ENCODE measurements at places on chromosomes 13 and 19.

DNA sequence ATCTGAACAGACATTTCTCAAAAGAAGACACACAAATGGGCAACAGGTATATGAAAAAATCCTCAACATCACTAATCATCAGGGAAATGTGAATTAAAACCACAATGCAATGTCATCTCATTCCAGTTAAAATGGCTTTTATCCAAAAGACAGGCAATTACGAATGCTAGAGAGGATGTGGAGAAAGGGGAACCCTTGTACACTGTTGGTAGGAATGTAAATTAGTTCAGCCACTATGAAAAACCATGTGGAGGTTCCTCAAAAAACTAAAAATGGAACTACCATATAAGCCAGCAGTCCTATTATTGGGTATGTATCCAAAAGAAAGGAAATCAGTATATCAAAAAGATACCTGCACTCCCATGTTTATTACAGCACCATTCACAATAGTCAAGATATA, 24.7 kb upstream of the ZC3H13 start:
- DNase-seq = no peak

DNA sequence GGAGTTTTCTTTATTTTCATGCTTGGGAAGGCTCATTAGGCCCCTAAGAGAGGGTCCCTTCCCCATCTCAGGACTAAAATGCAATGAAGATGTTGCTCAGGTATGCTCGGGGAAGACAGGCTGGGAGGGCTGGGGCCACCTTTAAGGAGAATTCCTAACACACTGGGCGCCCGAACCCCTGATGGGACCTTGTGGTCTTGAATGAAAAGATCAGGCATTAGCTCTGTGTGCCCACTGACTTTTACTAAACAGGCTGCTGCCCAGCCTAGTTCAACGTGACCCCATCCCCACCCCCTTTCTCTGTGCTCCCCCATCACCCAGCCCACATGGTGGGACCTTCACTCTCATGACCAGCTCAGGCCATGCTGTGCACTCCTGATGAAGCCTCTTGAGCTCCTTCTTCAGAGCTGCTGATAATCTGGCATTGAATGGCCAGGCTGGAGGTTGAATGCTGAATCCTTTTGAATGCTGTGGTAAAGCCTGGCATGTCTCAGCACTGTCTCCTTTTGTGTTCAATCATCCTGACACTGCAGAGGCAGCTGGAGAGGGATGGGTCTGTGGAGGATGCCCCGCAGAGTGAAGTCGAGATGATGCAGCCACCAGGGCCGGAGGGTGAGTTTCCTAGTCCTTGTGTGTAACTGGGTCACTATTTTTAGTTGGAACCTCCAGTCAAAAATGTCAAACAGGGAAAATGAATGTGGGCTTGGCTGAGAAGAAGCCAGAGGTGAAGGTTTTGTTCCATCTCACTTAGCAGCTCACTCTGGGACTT, 209.1 kb downstream of the UQCRFS1 start:
- DNase-seq = no peak

DNA sequence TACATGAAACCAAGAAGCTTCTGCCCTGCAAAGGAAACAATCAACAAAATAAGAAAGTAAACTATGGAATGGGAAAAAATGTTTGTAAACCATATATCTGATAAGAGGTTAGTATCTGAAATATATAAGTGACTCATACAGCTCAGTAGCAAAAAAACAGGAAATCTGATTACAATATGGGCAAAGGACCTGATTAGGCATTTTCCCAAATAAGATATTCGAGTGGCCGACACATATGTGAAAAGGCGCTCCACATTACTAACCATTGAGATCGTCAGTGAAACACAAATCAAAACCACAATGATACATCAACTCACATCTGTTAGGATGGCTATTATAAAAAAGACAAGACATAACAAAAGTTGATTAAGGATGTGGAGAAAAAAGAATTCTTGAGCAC, 2818.6 kb upstream of the PCDH20 start:
- no peak for DNase-seq

GRCh38 chr13:67369895-67370660, 139.9 kb upstream of the PCDH9 start:
- DNase-seq = peak; percentile 43

GRCh38 chr13:63025741-63026140, 1610.1 kb upstream of the PCDH20 start:
- no peak for DNase-seq

DNA sequence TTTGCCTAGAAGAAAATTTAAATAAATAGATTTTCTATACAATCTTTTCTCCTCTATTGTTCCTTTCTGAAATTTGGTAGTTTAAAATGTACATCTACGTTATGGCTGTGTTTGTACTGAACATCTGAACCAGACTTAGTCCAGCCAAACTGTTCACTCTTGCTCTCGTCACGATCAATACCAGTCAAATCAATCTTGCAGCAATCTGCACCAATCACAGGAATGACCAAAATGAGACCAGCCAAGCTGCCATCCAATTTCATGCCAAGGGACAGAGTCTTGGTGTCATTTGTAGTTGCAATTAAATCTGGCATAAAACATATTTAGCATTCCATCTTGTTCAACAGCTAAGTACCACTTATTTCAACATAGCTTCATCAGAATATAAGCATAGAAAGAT, 156.6 kb downstream of the IRS2 start:
- DNase-seq = no peak

GRCh38 chr13:21012841-21013681, 48.3 kb downstream of the LATS2 start:
- DNase-seq = no peak

DNA sequence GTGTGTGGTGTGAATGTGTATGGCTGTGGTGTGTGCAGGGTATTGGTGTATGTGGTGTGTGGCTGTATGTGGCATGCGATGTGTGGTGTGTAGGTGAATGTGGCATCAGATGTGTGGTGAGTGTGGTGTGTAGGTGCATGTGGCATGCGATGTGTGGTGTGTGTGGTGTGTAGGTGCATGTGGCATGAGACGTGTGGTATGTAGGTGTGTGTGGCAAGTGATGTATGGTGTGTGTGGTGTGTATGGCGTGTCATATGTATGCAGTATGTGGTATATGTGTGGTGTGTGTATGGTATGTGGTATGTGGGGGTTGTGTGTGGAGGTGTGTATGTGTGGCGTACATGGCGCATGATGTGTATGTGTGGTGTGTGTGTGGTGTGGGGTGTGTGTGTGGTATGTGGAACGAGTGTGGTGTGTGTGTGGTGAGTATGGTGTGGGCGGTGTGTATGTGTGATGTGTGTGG, 63.4 kb downstream of the PEPD start:
- no peak for DNase-seq

DNA sequence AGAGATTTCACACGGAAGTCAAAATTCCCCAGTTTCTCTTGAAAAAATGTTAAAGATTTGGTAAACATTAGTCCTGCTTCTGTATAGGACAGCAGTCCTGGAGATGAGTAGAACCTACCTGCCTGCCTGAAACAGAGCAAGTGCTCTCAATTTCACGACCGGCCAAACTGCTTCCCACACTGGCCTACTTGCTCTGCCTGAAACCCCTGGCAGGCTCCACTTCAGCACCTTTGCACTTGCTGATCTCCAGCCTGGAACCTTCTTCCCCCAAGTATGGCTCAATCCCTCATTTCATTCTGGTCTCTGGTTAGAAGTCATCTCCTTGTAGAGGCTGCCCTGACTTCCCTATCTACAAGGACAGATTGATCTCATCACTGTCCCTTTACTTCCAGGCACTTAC, 271.4 kb downstream of the DLEU7 start:
- no peak for DNase-seq

DNA sequence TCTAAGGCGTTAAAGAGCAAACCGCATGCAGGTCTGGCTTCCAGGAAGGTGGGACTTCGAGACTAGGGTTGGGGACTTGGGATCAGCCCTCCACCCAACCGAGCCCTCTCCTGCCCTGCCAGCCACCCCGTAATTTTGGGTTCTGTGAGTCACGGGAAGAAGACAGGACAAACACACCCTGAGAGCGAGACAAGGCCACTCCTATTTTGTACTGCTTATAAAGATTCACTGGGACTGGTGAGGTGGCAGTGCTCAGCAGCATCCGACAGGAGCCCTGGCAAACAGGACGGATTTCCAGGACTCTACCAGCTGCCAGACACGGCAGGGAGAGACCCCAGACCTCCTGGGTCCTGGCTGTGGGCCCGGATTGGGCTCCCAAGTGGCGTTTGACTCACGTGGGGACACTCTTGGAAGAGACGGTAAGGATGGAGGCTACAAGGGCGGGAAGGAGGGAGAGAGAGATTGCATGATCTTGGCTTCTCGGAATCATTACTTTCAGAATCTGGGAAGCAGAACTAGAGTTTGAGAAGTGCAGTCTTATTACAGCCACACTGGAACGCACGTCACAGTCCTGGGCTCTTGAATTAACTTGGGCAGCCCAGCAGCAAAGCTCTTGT, at the start of gene C5AR2:
C5AR2 (plus strand) TSS at position 245 of the 617 bp plus-strand sequence. CDS start 8,625 bp downstream, outside the sequence.
- DNase-seq = no peak

- DNase-seq = peak; percentile 60
Observed at GRCh38 chr19:37981785-37982475, 74.9 kb downstream of the SIPA1L3 start.

- DNase-seq = peak; percentile 45
Observed at GRCh38 chr13:107351305-107351704, 783.4 kb upstream of the ARGLU1 start.

DNA sequence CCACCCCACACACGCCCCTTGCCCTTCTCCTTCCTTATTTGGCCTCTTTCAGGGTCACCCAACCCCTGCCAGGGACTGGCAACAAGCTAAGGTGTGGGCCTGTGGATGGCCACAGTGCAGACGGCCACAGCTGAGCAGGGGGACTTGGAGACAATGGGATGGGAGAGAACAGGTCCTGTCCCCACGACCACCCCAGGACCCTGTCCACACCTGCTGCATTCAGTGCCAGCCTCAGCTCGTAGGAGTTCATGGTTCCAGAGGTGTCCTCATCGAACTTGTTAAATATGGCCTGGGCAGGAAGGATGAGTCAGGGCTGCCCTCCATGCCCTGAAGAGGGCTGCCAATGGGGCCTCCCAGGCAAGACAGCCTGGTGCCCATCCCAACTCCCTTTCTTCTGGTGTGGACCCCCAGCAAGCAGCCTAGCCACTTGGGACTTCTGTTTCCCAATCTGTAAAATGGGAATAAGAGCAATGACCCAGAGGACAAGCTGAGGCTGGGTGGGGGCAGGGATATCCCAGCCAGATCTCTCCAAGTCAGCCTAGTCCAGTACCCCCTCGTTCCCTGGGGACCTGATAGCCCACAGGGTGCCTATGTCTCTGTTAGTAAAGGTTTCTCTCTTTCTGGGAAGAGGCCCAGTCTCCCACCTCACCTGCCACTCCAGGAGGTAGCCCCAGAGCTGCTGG, 10.6 kb downstream of the CAPN12 start:
- peak; percentile 9 for DNase-seq

DNA sequence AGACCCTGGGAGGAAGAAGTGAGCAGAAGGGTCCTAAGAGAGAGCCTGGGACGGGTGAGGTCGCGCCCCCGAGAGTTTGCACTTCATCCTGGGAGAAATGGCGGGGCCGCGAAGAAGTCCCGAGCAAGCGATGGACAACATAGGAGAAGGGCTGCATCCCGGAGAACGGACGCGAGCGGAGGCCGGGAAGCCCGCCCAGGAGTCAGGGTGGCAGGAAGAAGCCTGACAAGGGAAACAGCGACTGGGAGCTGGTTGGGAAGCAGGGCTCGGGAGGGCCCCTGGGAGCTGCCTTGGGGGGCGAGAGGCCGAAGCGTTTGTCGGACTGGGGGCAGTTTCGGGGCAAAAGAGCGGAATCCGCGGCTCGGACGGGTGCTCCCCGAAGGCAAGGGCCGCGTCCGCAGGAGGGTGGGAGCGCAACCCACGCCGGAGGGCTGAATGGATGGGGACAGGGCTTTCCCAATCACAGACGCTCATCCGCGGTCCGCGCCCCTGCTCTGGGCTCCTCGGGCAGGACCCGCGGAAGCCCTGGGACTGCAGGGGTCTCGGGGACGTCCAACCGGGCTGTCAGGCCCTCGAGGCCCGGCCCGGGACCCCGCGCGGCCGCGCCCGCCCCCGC, 469 bp downstream of the ABHD17A start:
- no peak for DNase-seq

DNA sequence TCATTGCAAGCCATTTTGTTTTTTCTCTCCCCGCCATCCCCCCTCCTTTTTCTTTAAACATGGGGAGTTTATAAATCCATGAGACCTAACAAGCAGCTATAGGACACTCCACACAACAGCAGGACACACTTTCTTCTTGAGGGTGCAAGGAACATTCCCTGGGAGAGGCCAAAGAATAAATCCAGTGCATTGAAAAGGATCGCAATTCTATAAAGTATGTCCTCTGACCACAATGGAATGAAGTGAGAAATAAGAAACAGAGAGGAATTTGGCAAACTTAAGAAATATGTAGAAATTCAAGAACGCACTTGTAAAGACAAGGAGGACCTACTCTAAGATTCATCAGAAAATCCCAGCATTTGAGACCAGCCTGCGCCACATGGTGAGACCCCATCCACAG, 11.9 kb downstream of the KLF2 start:
- DNase-seq = no peak

DNA sequence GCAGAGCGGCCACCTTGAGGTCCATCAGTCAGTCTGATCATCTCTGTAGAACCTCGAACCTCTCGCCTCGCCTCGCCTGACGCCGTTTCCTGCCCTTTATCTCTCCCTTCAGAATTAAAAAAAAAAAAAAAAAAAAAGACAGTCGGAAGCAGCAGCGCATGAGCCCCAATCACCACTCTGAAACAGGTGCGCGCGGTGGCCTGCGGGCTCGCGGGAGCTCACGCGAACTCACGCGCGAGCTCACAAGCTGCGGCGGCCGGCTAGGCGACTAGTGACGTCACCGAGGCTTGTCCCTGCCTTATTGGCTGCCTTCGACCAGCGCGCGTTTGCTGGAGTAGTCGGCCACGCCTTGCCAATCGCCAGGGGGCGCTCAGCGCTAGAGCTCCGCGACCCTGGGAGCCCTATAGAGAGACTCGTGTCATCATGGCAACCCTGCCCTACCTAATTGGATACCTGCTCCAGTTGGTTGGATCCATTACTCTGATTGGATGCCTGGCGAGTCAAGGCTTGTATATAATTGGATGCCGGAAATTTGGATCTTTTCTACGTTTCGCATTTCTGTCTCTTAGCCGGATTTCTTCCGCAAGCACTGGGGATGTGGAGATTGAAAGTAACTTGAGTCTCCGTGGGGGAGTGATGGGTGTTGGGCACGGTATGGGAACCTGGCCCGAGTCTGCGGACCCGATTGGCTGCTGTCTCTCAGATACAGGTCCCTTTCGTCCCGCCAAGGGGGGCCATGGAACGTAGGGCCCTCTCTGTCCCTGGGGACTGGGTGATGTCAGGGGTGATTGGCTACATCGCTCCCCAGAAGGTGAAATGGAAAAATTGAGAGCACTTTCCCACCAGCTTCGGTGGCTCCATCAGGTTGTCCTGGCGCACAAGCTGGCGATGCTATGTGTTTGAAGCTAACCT, 31.6 kb downstream of the SYT3 start:
- DNase-seq = peak; percentile 95

- DNase-seq = peak; percentile 60
Observed at GRCh38 chr13:41696163-41697003, 239.0 kb downstream of the RGCC start.

GRCh38 chr13:113153810-113154748, 4.4 kb upstream of the PROZ start:
- peak; percentile 90 for DNase-seq

DNA sequence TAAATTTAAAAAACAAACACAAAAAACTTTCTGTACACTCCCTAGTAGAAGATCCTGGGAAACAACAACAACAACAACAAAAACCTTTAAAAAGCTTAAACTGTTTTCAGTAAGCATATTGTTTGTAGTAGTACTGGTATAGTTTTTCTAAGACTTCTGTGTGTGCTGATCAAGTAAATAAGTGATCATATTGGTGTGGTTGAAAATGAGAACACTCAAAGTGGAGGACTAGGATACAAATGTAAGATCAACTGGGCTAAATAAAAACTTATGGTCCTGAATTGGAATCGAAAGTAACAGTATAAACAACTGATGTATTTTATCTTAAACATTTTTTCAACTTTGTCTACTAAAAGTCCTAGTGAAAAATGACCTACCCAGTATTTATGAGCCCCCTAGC, 135.5 kb downstream of the FOXO1 start:
- DNase-seq = no peak
